ENCODE measurements at places on chromosomes 5 and 9.

DNA sequence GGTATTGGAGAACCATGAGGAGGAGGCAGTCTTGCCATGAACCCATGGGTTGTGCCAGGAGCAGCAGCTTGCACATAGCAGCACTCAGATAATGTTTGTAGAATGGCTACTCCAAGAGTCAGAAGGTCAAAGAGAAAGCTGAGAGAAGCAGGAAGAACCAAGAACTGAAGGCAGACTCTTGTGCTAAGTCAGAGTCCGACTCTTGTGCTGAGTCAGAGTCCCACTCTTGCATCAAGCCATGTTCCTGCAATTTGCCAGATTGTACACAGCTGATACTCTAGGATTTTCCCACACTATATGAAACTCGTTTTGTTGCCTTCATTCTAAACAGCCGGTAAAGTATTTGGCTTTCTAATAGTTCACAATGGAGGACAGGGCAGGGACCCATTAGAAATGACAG is 26.2 kb upstream of the HSPA9 start:
- peak; percentile 29 for DNase-seq

- no peak for DNase-seq
These were observed 75.7 kb downstream of the PTCH1 start for GRCh38 chr9:95441081-95441480.

GRCh38 chr9:8715788-8716187 is 916.2 kb upstream of the DMAC1 start:
- DNase-seq, result no peak

GRCh38 chr5:29208024-29208423 is 1985.5 kb upstream of the CDH6 start:
- DNase-seq, result no peak

GRCh38 chr5:22709743-22710142 is 143.4 kb downstream of the CDH12 start:
- DNase-seq, result no peak

DNA sequence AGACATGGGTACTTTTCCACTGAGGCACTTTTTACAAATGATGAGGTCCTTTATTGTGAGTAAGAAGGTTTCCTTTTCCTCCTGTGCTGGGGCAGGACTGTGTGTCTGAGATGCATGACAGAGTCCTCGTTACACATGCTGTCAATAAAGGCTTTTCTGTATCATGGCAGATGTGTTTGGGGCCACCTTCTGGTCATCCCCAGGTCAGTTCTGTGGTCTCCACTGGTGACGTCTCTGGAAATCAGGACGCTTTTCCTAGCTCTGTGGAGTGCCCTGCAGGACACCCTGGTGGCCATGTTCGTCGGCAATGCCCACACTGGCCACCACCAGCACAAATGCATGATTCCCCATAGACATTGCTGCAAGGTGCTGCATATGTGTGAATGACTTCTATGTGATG is 2.8 kb downstream of the CMBL start:
- DNase-seq, result no peak

GRCh38 chr9:91407580-91408318 is 15.9 kb downstream of the NFIL3 start:
- no peak for DNase-seq

GRCh38 chr9:121292801-121293241 is 24.9 kb downstream of the GSN start:
- no peak for DNase-seq
